ENCODE measurements at places on chromosomes 12 and 14.

GRCh38 chr14:44609876-44610510, 102.9 kb upstream of the FSCB start:
- no peak for DNase-seq

GRCh38 chr14:66234411-66234810, 251.8 kb upstream of the CCDC196 start:
- no peak for DNase-seq

DNA sequence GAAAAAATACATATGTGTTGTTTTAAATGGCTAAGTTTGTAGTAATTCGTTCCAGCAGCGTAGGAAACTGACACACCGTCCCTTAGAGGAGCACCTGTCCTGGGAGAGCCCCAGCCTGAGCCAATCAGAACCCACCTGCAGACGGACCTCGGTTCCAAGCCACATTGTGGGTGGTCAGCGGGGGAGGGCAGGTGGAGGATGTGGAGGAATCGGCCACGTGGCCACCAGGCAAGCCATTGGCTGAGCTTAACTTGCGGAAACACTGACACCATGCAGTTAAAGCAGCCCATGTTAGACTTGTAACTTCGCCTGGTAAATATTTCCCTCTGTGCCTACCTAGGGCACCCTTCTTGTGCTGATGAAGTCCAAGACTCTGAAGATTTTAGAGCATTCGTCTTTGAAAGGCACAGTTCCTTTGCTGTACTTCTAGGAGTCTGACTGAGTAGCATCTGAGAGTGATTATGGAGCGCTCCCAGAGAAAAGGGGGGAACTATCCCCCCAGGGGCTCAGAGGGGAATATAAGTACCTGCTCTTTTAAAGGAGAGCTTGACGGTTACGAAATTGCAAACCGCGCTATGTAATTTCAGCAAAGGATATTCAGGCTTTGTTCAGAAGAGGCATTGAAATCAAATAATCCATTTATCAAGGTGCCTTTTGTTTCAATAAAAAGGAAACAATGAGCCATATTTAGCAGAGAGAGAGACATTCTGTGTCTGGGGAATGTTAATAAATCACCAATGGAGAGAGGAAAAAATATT, 135.7 kb downstream of the TMEM132C start:
- DNase-seq, result no peak

- DNase-seq, result no peak
These were observed 117.8 kb downstream of the PHLDA1 start for GRCh38 chr12:75913502-75914351.

DNA sequence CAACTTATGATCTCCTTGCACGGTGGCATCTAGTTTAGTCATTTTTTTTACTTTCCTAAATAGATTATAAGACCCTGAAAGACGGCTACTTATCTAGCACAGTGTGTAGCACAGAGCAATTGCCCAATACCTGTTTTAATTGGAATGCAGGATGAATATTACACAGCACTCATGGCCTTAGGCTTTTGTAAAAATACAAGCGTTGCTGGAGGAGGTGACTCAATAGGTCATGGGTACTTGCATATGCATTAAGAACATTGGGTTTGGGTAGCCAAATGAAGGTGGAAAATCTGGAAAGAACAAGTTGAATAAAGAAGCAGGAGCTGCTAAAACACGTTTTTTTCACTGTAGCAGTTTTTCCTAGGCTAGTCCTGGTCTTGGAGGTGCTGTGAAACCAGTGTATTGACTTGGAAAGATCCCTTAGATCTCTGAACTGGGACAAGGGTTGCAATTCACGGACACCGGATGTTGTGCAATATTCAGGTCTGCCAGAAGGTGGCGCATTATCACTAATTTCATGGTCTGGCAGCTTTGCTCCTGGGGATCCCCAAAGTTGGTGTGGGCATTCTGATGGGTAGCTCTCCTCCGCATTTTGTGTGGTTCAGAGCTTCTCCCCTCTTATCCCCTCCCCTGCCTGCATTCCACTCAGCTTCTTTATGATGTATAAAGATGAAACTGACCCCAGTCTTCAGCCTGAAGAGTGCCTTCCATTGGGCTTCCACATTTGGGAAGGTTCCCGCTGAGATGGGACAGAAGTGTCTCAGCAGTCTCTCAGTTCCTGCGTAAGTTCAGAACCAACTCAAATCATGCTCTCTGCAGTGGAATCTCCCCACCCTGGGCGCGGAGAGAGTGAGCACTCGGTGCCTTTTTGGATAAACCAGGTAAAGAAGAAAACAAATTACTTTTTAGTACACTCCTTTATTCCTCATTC, 278.3 kb downstream of the NRXN3 start:
- peak; percentile 23 for DNase-seq

- no peak for DNase-seq
These were observed 27.0 kb upstream of the HIGD1C start for GRCh38 chr12:50925342-50925651.

DNA sequence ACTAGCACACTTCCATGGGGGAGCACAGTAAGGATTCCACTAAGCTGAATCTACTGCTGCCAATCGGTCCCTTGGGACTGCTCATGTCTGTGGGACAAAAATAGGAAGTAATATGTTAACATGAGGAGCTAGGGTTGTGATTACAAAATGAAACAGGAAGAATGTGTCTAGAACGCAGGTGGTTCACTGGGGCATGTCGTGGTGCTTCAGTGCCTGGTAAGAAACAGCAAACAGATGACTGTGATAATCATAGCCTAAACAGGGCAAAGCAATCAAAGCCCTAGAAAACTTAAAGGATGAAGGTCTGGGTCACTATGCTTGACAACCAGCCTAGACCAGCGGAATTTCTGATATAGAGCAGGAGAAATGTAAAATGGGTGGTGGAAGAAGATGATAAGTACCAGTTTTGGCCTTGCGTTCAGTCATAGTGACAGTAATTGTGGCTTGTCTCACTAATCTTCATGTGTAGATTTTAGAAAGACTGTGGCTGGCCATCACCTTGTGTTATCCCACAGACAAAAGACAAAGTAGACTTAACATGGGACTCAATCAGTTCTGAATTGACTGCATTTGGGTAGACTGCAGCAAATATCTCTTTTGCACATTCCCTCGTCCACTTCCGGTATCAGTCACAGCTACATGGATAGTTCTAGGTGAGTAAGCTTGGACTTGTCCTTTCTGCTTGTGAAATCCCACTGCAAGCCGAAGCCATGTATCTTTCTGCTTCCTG, 51.4 kb downstream of the WASHC3 start:
- DNase-seq, result no peak
